ENCODE measurements at places on chromosomes 3 and 15. TPM values are rescaled to one million over a fixed set of nuclear protein-coding genes. Genes with fewer than 3 reads are reported as not detected.

- no peak for DNase-seq
These were observed 138.8 kb downstream of the SV2B start for GRCh38 chr15:91238644-91239425.

DLL4 gene
- 0.07 TPM for total RNA-seq

DNA sequence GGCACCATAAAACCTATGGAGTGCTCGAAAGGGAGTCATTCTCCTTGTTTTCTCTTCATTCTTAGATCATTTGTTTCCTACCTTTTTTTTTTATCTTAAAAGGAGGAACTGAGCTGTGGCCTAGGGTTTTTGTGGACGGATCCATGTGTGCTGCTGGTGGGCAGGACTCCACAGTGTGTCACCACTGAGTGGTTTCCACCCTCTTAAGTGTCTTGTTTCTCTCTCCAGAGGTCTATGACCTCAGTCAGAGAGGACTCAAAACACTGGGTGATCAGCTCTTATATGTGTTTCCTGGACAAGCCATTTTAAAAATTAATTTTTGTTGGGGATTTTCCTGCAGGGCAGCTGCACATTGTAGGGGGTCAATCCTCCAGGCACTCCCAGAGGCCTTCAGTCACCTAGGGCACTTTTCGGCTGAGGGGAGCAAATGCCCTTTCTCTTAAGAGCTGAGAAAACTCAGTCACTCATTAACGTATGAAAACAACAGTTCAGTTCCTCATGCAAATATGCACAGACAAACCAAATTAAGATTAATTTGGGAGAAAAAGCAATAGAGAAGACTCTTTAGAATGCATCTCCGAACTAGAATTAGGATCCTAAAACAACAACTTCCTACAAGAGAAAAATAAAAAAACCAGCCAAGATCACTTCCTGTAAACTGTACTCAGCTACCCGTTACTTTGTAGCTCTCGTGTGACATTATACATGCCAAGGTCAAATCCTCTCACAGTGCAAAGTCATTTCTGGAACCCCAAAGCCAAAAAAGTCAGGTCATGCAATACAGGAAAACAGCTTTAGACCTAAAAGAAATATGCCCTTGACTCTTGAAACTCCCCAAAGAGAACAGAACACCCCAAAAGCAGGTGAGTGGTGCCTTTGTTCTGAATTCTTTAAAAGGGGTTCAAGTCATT, 27.6 kb upstream of the FAM3D start:
- DNase-seq = no peak

DNA sequence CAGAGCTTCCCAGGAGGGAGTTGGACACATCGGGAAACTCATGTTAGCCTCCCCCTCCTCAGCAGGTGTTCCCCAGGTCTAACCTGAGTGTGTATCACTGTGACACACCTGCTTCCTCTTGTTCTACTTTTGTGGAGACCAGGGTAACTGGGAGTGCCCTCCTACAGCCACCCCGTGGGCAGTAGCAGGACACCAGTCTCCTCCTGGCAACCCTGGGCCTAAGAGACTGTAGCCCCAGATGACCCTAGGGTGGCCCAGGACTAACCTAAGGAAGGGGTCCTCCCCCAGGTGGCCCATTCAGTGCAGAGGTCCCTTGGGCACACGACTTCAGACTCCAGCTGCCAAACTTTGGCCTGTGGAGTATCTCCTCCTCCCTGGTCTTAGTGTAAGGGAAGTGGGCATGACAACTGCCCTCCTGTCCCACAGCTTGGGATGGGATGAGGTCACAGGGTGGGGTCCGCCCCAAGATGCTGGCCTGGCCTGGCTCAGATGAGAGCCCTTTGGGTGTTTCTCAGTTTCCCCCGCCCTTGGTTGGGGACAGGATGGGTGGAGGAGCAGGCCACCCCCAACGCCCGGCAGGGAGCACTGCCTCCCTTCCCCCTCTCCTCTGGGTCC, 4.8 kb downstream of the CSK start:
- no peak for DNase-seq

DNA sequence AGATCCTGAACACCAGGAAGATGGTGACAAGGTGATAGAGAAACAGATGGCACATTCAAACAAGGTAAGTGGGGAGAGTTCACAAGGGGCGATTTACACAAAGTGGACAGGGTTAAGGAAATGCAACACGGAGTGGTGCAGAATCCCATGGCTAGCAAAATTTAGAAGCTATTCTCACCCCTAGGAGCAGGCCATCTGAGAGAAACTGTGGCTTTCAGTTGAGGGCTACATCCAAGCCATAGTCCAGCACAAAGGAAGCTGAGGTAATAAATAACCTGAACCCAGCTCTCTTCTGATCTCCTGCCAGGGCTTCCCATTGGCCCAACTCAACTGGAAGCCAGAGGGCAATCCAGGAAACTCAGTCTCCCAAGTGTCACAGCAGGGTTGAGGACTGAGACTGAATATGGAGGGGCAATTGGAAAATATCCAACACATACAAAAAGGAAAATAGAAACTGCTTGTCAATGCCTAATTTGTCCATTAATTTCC, 1.2 kb upstream of the ZNF445 start:
- DNase-seq = no peak

GRCh38 chr3:194570235-194570634, 63.0 kb downstream of the TMEM44 start:
- no peak for DNase-seq

- DNase-seq = no peak
These were observed 19.7 kb downstream of the BLOC1S6 start for GRCh38 chr15:45606841-45607240.

DNA sequence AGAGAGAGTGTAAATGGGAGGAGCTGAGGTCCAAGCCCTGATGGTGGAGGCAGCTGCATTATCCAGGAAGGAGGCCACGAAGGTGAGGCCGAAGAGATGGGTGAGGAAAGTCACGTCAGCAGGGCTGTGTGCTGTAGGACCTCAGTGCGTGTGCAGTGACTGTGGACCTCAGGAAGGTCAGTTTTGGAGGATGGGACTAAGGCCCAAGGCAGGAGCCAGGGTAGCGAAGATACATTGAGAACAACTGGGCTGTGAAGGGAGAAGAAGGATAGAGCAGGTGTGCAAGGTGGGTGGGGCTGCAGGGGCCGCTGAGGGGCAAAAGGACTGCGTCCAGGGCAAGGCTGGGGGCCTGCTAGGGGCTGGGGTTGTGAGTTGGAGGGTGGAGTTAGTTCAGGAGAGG, 4.9 kb downstream of the KLHL40 start:
- no peak for DNase-seq

DNA sequence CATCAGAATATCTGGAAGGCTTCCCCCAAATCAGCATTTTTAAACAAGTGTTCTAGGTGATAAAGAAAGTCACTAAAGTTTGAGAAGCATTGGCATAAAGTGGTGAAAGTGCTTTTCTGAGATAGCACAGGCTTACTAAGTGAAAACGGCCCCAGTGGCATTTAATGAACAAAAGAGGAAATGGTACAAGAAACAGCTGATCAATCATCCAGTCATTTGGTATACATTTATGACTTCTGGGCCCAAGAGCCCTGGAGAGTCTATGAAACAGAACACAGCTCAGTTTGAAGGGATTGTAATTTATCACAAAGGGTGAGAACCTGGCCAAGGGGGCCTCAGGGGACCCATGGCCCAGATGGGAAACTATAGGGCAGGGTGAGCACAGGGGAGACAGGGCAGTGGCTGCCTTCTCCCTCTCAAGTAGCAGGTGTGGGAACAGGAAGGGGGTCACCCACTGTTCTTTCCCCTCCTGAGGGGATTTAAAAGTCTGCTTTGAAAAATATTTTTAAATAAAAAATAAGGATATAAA, 265.5 kb upstream of the ROPN1 start:
- no peak for DNase-seq

CFAP100 gene
- not detected for total RNA-seq

- DNase-seq = no peak
These were observed 26.4 kb upstream of the LRIG1 start for GRCh38 chr3:66527246-66527645.

RCCD1 gene
- 70.4 TPM for total RNA-seq

RBM5 gene
- 44.1 TPM for total RNA-seq

GRCh38 chr15:64911311-64912186, at the start of gene ANKDD1A:
ANKDD1A (plus strand) TSS chr15:64911902; CDS start chr15:64911931, 29 bp downstream.
- DNase-seq = peak; percentile 63

- no peak for DNase-seq
These were observed 47.8 kb downstream of the BSN start for GRCh38 chr3:49602049-49602554.

GRCh38 chr3:45575386-45575923, 19.1 kb upstream of the LIMD1 start:
- no peak for DNase-seq

TRPM1 gene
- 0.07 TPM for total RNA-seq

- no peak for DNase-seq
These were observed 23.4 kb upstream of the GATM start for GRCh38 chr15:45401665-45402161.

- no peak for DNase-seq
These were observed 42.9 kb upstream of the GABRG3 start for GRCh38 chr15:26928051-26928450.

- no peak for DNase-seq
These were observed 135.3 kb upstream of the TGFBR2 start for GRCh38 chr3:30471066-30471465.

DNA sequence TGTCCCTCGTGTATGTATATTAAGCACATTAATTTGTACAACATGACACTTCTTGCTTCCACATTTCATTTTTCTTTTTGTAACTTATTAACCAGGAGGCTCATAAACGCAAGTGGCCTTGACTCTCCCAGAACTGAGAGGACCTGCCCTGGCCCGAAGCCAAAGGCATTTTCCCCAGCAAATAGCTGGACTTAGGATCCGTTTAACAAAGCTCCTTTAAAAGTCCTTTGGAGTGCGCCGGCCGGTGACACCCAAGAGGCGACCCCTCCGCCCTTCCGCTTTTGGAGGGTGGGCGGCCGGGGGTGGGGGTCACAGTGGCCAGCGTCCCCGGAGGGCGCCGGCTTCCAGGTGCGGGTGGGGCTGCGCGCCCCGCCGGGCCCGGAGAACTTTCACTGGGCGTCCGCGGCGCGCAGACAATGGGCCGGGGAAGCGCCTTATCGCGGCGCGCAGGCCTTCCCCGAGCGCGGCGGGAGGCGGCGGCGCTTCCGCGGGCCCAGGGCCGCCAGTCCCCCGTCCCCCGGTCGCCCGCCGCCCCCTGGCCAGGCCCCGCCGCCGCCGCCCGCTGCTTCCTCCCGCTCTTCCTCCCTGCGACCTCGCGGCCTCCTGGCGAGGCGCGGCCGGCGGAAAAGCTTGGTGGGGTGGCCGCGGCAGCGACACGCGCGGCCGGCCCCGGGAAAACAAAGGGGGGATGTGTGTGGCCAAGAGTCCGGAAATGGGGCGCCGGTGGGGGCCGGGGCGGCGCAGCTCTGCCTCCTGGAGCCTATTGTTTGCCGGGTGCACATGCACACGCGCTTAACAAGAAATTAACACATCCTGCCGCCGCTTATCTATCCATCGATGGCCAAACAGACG, 613.4 kb downstream of the MCTP2 start:
- DNase-seq = peak; percentile 33

CCR8 gene
- not detected for total RNA-seq

GRCh38 chr15:97114900-97115760, 784.6 kb downstream of the NR2F2 start:
- DNase-seq = no peak

DNA sequence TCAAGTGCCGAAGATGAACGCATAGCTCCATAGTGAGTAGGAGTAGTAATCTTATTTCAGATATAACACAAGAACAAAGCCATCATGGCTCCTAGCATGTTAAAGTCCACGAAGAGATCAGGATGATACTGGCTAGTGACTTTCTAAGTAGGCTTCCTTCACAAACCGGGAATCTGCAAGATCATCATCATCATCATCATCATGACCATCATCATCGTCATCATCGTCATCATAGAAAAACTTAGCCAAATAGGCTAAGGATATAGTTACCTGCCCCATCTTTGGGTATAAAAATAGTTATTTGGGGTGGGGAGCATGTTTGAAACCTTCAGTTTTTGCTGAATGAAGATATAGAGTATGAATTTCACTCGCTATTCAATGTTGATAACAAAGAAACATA, 57.9 kb downstream of the PYDC2 start:
- no peak for DNase-seq

- no peak for DNase-seq
These were observed 33.8 kb downstream of the DNASE1L3 start for GRCh38 chr3:58176827-58177489.

DNA sequence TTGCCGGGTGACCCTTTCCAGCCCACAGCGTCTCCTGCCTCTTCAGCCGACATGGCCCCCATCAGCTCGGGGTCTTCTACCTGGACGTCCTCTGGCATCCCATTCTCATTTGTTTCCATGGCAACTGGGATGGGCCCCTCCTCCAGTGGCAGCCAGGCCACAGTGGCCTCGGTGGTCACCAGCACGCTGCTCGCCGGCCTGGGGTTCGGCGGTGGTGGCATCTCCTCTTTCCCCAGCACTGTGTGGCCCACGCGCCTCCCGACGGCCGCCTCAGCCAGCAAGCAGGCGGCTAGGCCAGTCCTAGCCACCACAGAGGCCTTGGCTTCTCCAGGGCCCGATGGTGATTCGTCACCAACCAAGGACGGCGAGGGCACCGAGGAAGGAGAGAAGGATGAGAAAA, 170.2 kb downstream of the FEZF2 start:
- no peak for DNase-seq

PARP15 gene
- not detected for total RNA-seq

PDCD6IP gene
- 177 TPM for total RNA-seq

C3orf52 gene
- 8.8 TPM for total RNA-seq

SLC28A1 gene
- total RNA-seq = not detected

GRCh38 chr3:108320746-108321350, 24.5 kb downstream of the HHLA2 start:
- DNase-seq = no peak

CELSR3 gene
- total RNA-seq = 3.6 TPM

DNA sequence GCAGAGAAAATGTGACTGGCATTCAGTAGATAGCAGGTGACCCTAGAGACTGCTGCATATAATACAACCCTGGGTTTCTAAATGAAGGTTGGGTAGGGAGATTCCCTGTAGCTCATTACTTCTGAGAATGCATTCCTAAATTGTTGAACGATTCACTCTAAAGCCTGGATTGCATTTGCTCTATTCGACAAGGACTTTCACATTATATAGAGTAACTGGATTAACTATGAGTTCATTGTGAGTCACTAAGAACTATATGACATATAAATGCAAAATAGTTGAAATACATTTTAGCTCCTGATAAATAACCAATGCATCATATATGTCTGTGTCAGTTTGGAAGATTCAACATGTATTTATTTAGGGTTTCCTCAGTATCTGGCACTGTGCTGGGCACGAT, 294.7 kb upstream of the CCDC54 start:
- DNase-seq = no peak

- DNase-seq = no peak
These were observed 337.6 kb downstream of the EFHB start for GRCh38 chr3:19596408-19596807.

DNA sequence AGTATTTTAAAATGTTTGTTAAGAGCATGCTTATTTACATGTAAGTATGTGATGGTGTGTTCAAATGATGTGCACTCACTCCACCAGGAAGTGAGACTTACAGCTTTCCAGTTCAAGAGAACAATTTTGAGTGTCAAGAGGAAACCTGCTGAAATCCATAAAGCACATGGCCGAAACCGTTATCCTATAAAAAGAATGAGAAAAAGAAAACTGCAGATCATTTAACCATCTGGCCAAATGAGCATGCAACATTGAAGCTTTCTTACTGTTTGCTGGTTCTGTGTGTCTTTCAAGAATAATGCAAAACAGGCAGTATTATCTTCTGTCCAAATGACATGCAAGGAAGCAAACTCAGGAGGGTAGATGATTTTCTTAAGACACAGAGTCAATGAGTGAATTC, 26.3 kb downstream of the GABRR3 start:
- no peak for DNase-seq
